CD14-positive monocyte (primary cell): ENCODE measurements at places on chromosomes 7 and 10. TPM values are rescaled to one million over a fixed set of nuclear protein-coding genes. Genes with fewer than 3 reads are reported as not detected.

DNA sequence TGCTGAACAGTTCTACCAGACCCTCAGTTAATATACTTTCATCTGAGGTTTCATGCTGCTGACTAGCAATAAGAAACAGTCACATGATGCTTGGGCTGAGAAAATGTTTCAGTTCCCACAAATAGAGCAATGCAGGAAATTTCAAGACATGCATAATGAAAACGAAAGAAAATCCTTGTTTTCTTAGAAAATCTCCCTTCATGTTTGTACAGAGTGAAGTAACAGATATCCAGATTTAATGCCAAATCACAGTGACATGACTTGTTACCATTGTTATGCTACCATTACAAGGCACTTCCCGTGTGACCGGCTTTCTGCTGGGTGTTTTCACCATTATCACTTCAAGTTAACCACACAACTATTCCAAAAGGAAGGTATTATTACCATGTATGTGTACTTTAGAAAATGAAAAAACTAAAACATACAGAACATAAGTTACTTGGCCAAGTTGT, 121.7 kb downstream of the DOCK4 start:
- peak overlapping the region; percentile 59 for H3K27ac ChIP-seq
- peaks cover 56% of the 10 kb centered on the region for H3K4me1 ChIP-seq
- no peaks in the 10 kb centered on the region for H3K36me3 ChIP-seq
- peaks cover 3% of the 10 kb centered on the region for H3K27me3 ChIP-seq

GRCh38 chr7:100024020-100024619, 8.7 kb downstream of the ZKSCAN1 start:
- no peak for DNase-seq
- no peak overlapping the region for H3K27ac ChIP-seq
- no peaks in the 10 kb centered on the region for H3K27me3 ChIP-seq
- H3K4me3 ChIP-seq: no peak overlapping the region

DNA sequence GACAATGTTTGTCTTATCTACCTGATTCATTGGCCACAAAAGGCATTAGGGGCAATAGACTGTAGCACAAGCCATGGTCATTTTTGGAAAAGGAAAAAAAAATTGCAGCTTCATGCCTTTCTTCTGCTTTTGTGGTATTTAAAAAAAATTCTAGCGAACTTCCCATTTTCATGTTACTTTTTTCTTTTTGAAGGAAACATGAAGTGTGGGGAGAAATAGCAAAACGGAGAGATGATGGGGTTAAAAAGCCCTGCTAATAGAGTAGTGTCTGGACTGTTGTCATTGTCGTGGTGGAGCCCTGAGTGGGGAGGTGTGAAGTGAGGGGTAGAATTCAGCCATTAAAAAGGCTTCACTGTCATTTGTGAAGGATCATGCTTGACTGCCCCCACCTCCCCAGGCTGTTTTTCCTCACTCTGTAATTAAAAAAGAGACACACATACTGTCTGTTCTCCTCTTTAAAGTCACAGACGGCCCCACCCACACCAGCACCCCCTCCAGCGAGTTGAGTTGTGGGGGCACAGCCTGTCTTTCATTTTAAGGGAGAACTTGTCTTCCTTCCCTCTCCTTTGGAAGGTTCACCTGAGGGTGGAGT, 272.4 kb downstream of the CREB5 start:
- H3K27ac ChIP-seq: peak overlapping the region; percentile 95
- H3K4me1 ChIP-seq: peaks cover 81% of the 10 kb centered on the region
- H3K27me3 ChIP-seq: no peaks in the 10 kb centered on the region

GRCh38 chr10:102669206-102670064, 25.2 kb downstream of the TRIM8 start:
- H3K4me3 ChIP-seq: no peak overlapping the region
- no peaks in the 10 kb centered on the region for H3K27me3 ChIP-seq
- no peak overlapping the region for H3K27ac ChIP-seq
- H3K36me3 ChIP-seq: no peaks in the 10 kb centered on the region
- DNase-seq: no peak
- peaks cover 34% of the 10 kb centered on the region for H3K4me1 ChIP-seq

The FAM25G gene
- polyA plus RNA-seq: not detected in 2 replicates

The PIP gene
- not detected for polyA plus RNA-seq

DNA sequence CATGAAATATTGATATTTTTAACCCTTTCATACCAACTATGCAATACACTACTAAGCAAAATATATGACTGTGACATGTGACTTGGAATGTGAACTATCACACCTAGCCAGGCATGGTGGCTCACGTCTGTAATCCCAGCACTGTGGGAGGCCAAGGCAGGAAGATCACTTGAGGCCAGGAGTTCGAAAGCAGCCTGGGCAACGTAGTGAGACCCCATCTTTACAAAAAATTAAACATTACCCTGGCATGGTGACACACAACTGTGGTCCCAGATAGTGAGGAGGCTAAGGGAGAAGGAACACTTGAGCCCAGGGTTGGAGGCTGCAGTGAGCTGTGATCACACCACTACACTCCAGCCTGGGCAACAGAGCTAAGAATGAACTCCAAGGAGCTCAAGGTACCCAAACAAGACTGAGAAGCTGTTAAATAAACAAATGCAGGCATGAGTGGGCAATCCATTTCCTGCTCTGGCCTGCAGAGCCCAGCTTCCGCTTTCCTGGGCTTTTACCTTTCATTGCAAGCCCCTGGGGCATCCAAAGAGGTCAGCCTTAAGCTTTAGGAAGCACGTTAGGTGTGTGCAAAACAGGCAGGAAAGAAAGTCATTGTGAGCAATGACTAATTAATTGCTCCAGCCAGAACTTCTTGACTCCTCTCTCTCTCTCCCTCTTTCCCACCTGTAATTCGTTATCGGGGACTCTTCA, 162.1 kb upstream of the FOXK1 start:
- no peaks in the 10 kb centered on the region for H3K4me1 ChIP-seq
- no peaks in the 10 kb centered on the region for H3K36me3 ChIP-seq
- H3K4me3 ChIP-seq: no peak overlapping the region
- no peak overlapping the region for H3K27ac ChIP-seq

The OPTN gene
- polyA plus RNA-seq: 2.6 TPM

- H3K27ac ChIP-seq: no peak overlapping the region
- peaks cover 20% of the 10 kb centered on the region for H3K4me1 ChIP-seq
- no peaks in the 10 kb centered on the region for H3K36me3 ChIP-seq
- no peak for DNase-seq
Observed at GRCh38 chr7:19116121-19117090, 1.0 kb downstream of the TWIST1 start.

GRCh38 chr7:130365088-130365487, 15.2 kb upstream of the CPA1 start:
- DNase-seq: no peak
- H3K27ac ChIP-seq: no peak overlapping the region
- no peak overlapping the region for H3K4me3 ChIP-seq
- H3K27me3 ChIP-seq: no peaks in the 10 kb centered on the region
- no peaks in the 10 kb centered on the region for H3K36me3 ChIP-seq
- peaks cover 12% of the 10 kb centered on the region for H3K4me1 ChIP-seq

GRCh38 chr10:122207596-122207995, 63.5 kb upstream of the BTBD16 start:
- no peak overlapping the region for H3K27ac ChIP-seq
- H3K4me1 ChIP-seq: no peaks in the 10 kb centered on the region
- no peak overlapping the region for H3K4me3 ChIP-seq
- no peaks in the 10 kb centered on the region for H3K36me3 ChIP-seq
- no peaks in the 10 kb centered on the region for H3K27me3 ChIP-seq

GRCh38 chr7:118708741-118709140, 484.2 kb downstream of the ANKRD7 start:
- no peaks in the 10 kb centered on the region for H3K36me3 ChIP-seq
- H3K27me3 ChIP-seq: no peaks in the 10 kb centered on the region
- DNase-seq: no peak
- no peaks in the 10 kb centered on the region for H3K4me1 ChIP-seq
- H3K27ac ChIP-seq: no peak overlapping the region

- peaks cover 38% of the 10 kb centered on the region for H3K4me1 ChIP-seq
- DNase-seq: no peak
- no peak overlapping the region for H3K27ac ChIP-seq
- peaks cover 29% of the 10 kb centered on the region for H3K36me3 ChIP-seq
Observed at GRCh38 chr10:112956631-112957350, 6.7 kb downstream of the TCF7L2 start.

The RNLS gene
- polyA plus RNA-seq: 3.7 TPM

- no peak overlapping the region for H3K27ac ChIP-seq
- no peak for DNase-seq
- no peaks in the 10 kb centered on the region for H3K36me3 ChIP-seq
- H3K4me1 ChIP-seq: no peaks in the 10 kb centered on the region
Observed at GRCh38 chr10:29174389-29174788, 114.5 kb upstream of the LYZL1 start.

DNA sequence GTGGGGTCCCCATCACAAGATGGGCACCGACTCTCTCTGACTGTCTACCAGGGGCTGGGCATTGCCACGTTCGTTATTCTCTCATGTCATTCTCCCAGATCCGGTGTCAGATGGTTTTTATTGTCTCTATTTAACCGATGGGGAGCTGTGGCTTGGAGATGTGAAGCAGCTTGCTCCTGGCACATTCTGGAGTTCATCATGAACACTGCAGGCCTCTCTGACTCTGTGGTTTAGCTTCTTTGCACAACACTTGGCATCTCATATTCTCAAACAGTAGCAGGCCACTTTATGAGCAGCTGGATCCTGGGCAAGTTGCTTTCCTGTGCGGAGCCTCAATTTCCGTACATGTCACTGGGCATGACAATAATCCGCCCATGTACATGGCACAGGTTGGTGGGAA, 119.9 kb downstream of the LRRC18 start:
- no peaks in the 10 kb centered on the region for H3K27me3 ChIP-seq
- no peaks in the 10 kb centered on the region for H3K4me1 ChIP-seq
- H3K4me3 ChIP-seq: no peak overlapping the region
- no peak for DNase-seq

- H3K27ac ChIP-seq: no peak overlapping the region
- no peak overlapping the region for H3K4me3 ChIP-seq
- no peaks in the 10 kb centered on the region for H3K27me3 ChIP-seq
- H3K36me3 ChIP-seq: no peaks in the 10 kb centered on the region
Observed at GRCh38 chr10:125559210-125559609, 123.8 kb downstream of the TEX36 start.

The AS3MT gene
- 0.09 TPM for polyA plus RNA-seq

The SFTPA1 gene
- not detected for polyA plus RNA-seq

The BUD31 gene
- polyA plus RNA-seq: 256 TPM

The COL28A1 gene
- polyA plus RNA-seq: not detected in 2 replicates

GRCh38 chr10:75399461-75400162, 2.0 kb downstream of the ZNF503 start:
- H3K27ac ChIP-seq: peak overlapping the region; percentile 80
- DNase-seq: peak; percentile 73
- peak overlapping the region; percentile 100 for H3K4me3 ChIP-seq
- peaks cover 2% of the 10 kb centered on the region for H3K36me3 ChIP-seq
- H3K27me3 ChIP-seq: peaks cover 29% of the 10 kb centered on the region
- H3K4me1 ChIP-seq: peaks cover 70% of the 10 kb centered on the region

- no peaks in the 10 kb centered on the region for H3K36me3 ChIP-seq
- no peak for DNase-seq
Observed at GRCh38 chr10:1774796-1775195, 37.5 kb upstream of the ADARB2 start.

DNA sequence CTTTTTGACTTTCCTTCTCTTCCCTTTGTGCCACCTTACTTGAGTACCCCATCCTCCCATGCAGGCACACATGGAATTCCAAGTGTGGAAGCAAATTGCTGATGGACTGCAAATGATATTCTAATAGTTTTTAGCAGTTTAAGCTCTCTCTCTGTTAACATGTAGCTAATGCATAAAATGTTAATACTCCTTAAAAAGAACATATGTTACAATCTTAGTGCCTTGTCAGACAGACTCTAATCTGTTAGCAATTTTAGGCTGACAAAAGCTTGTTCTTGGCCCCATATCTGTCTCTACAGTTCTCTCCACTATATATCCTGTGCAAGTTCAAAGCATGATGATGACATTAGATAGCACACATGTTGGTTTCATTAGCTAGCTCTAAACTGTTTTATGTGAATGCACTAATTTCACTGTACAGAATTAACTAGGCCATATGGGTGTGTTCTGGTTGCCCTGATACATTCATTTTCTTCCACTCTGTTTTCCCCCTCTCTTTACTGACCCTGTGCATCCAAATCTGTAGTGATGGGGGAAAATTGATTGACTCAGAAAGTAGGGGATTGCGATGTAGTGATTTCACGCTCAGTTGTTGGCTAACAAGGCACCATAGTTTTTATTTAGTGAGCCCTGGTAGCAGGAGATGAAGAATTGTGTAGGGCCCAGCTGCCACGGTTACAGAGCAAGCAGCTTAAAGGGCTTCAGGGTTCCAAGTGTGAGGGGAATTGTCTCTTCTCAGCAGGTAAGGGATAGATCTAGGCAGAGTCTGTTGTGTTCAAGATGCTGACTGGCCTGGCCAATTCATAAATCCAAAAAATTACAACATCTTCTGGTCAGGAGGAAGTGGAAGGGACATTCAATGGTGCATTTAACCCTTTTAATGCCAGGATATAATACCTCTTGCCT, 114.6 kb upstream of the FZD1 start:
- H3K4me3 ChIP-seq: no peak overlapping the region
- H3K4me1 ChIP-seq: no peaks in the 10 kb centered on the region
- DNase-seq: no peak
- no peaks in the 10 kb centered on the region for H3K27me3 ChIP-seq
- H3K27ac ChIP-seq: no peak overlapping the region

DNA sequence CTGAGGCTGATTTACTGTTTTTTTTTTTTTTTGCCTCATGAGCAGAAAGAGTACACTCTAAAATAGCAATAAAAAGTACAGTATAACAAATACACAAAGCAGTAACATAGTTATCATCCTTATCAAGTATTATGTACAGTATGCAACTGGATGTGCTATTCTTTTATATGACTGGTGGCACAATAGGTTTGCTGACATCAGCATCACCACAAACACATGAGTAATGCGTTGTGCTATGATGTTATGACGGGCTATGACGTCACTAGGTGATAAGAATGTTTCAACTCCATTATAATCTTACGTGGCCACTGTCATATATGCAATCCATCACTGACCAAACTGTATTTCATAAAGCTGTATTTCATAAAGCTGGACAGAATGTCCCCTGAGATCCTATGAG, 189.2 kb upstream of the GLI3 start:
- no peaks in the 10 kb centered on the region for H3K27me3 ChIP-seq
- no peaks in the 10 kb centered on the region for H3K4me1 ChIP-seq
- H3K27ac ChIP-seq: no peak overlapping the region
- DNase-seq: no peak
- H3K4me3 ChIP-seq: no peak overlapping the region
- no peaks in the 10 kb centered on the region for H3K36me3 ChIP-seq

- H3K36me3 ChIP-seq: peaks cover 9% of the 10 kb centered on the region
- H3K27ac ChIP-seq: no peak overlapping the region
- no peak for DNase-seq
- no peak overlapping the region for H3K4me3 ChIP-seq
- peaks cover 13% of the 10 kb centered on the region for H3K4me1 ChIP-seq
Observed at GRCh38 chr7:101156866-101157589, 2.8 kb downstream of the AP1S1 start.

- H3K4me1 ChIP-seq: no peaks in the 10 kb centered on the region
- no peaks in the 10 kb centered on the region for H3K36me3 ChIP-seq
- H3K27me3 ChIP-seq: no peaks in the 10 kb centered on the region
- no peak overlapping the region for H3K4me3 ChIP-seq
- no peak overlapping the region for H3K27ac ChIP-seq
Observed at GRCh38 chr10:114087255-114087654, 43.6 kb downstream of the ADRB1 start.

GRCh38 chr7:3942816-3943745, 642.0 kb downstream of the SDK1 start:
- no peak for DNase-seq
- H3K36me3 ChIP-seq: no peaks in the 10 kb centered on the region
- no peaks in the 10 kb centered on the region for H3K4me1 ChIP-seq
- H3K27me3 ChIP-seq: no peaks in the 10 kb centered on the region

- H3K4me1 ChIP-seq: peaks cover 81% of the 10 kb centered on the region
- peak overlapping the region; percentile 80 for H3K27ac ChIP-seq
- H3K36me3 ChIP-seq: no peaks in the 10 kb centered on the region
- H3K27me3 ChIP-seq: no peaks in the 10 kb centered on the region
Observed at GRCh38 chr7:121020989-121021969, 32.8 kb downstream of the CPED1 start.
